Fibroblast of mammary gland (primary cell): ENCODE measurements at places on chromosomes 7 and 10.

GRCh38 chr10:101272229-101272868, 43.1 kb upstream of the LBX1 start:
- DNase-seq, result peak; percentile 64

- DNase-seq, result no peak
Observed at GRCh38 chr10:88474884-88475844, 108.0 kb downstream of the RNLS start.

DNA sequence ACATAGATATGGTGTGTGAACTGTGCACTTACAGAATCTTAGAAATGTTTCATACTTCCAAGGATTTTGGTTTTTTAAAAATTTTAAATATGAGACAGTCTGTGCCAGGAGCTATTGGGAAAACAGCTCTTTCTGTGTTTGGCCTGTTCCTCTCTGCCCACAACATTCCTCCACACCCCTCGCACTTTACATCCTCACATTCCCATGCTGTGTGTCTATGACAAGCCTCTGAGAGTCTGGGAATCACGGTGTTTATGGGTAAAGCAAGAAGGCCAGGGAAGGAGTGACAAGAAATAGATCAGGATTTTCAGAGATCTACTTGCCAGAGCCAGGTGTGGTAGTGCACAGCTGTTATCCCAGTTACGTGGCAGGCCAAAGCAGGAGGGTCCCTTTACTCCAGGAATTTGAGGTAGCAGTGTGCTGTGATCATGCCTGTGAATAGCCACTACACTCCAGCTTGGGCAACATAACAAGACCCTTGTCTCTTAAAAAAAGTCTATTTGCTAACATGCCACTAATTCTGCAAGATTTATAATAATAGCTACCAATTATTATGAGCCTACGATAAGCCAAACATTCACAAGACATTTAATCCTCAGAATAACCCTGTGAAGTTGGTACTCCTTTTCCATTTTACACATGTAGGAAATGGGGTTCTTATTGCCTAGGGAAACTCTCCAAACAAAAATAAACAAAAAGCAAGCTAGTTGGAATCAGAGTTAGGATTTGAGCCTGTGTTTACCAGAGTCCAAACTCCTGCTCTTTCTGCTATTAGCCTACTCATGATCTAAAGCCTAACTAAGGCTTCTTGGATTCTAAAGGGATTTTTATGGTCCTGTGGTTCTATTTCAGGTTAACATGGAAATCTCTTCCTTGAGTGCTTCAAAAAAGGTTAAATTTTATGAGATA, 168.3 kb upstream of the SP8 start:
- DNase-seq, result no peak

- no peak for DNase-seq
Observed at GRCh38 chr7:36158321-36158605, 5.2 kb downstream of the EEPD1 start.

DNA sequence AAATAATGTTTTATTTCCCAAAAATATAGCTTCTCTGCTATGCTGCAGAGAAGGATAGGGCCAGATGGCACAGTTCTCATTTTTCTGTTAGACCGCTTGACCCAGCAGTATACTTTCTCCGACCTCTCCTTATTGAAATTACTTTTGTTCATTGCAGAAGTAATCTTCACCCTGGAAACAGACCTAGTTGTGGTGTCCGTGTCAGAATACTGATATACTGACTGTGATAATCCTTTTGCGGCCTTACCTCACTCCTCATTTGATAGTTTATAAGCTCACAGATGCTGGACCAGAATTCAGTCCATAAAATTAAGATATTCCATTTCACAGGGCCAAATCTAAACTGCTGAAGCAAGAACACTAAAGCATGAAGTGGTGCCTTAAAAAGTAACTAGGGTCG, 260.6 kb upstream of the DKK1 start:
- no peak for DNase-seq

- no peak for DNase-seq
Observed at GRCh38 chr7:64046041-64046389, 781 bp downstream of the ZNF727 start.

- DNase-seq, result peak; percentile 6
Observed at GRCh38 chr7:55307123-55307916, 57.8 kb upstream of the LANCL2 start.

- DNase-seq, result no peak
Observed at GRCh38 chr7:29883462-29884398, 77.4 kb downstream of the WIPF3 start.

DNA sequence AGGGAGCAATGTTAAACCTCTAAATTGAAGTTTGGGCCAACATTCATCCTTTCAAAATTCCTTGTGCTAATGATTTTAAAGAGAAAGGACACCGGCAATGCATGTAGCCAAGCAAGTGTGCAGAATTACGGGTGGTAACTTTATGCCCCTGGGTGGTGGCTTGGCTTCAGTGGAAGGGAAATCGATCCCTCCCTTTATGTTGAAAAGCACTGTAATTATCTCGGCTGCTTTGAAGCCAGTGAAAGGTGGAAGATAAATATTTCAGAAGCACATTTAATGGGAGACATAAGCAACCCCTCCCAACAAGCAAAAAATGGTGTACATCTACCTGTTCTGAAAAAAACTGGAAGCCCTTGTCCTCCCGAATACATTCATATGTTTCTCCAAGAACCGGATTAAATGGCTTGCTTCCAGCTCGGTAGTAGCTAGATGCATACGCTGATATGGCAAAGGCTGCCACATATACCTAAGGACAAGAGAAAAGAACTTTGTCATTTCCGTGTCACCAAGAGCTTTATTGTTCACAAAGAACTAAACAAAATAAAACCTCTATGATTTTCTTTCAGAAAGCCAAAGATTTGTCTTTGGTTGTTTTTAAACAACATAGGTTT, 73.3 kb upstream of the GSDME start:
- DNase-seq, result no peak

GRCh38 chr10:118521415-118522117, 73.9 kb downstream of the PRLHR start:
- no peak for DNase-seq

DNA sequence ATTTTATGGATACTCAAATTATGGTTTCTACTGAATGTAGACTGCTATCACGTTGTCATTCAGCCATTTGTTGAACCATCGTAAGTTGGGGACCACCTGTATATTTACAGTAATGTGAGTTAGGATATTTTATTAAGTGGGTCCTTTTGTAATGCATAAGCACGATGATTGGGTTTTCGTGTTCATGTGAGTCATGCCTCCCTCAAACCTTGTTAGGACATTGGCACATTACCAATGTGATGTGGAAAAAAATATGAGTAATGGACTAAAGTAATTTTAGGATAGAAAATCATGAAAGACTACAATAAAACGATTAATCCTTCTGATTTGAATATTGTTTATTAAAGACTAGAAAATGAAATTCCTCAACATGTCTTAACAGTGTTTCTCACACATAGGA, 8.7 kb downstream of the SMC3 start:
- peak; percentile 90 for DNase-seq

DNA sequence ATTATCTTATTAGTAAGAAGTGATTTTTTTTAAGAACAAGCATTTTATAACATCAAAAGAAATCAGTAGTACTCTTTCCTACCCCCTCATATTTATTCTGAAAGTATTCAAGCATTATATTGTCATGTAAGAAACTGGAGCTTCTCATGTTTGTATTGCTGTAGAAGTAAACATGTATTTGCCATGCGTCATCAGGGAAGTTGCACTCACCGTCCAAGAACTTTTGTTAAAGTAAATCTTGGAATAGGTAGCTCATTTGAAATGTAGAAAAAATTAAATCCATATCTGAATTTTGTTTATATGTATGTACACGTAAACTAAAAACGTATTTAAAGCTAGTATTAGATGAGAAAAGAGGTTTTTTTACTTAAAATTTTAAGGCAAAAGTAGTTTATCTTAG, 96.8 kb downstream of the PTEN start:
- peak; percentile 38 for DNase-seq
